ENCODE measurements at places on chromosomes 13 and 19.

DNA sequence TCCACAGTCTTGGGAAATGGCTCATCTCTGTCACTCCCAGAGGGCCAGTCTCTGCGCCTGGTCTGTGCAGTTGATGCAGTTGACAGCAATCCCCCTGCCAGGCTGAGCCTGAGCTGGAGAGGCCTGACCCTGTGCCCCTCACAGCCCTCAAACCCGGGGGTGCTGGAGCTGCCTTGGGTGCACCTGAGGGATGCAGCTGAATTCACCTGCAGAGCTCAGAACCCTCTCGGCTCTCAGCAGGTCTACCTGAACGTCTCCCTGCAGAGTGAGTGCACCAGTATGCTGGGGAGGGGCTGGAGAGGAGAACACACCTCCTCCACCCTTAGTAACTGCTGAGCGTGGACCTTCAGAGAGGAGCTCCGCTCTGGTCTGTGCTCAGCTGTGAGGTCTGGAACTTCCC is 2.3 kb downstream of the SIGLEC9 start:
- DNase-seq: no peak

GRCh38 chr19:3450796-3451411 is 29.4 kb downstream of the SMIM24 start:
- peak; percentile 86 for DNase-seq

DNA sequence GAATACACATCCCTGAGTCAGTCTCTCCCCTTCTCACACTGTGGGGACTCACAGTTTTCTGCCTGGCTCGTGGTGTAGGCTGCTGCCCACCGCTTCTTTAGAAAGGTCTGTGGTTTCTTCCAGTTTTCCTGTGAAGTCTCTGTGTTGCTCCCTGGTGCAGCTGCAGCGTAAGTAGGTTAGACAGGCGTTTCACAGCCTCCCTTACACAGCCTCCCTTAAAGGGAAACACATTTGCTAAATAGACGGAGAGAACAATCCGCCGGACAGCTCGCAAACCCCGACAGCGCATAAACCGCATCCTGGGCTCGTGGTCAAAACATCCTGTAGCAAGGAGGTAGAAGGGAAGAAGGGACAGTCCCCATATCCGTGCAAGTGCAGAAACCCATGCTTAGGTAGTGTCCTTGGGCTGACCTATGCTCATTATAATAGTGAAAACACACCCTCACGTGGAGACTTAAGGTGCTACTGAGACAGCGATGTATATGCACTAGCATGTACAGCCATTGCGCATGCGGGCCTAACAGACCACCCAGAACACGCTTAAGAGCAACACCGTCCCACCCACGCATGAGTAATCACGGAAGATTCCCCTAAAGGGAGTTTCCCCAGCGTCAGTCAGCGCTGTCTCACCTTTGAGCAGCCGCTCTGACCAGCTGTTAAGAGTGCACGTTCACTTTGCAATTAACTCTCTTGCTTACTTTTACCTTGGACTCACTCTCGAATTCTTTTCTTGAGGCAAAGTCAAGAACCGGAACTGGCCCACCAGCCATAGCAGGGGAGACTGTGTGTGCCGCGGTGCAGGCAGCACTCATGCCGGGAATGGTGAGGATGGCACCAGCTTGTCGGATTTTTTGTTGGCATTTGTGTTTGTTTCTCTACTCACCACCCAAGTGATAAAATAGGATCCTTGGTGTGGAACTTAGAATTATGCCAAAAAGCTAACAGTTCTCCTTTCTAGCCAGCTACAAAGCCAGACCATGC is 16.6 kb downstream of the SIGLEC8 start:
- no peak for DNase-seq

GRCh38 chr19:30169196-30169900 is 202.8 kb upstream of the ZNF536 start:
- DNase-seq: no peak

DNA sequence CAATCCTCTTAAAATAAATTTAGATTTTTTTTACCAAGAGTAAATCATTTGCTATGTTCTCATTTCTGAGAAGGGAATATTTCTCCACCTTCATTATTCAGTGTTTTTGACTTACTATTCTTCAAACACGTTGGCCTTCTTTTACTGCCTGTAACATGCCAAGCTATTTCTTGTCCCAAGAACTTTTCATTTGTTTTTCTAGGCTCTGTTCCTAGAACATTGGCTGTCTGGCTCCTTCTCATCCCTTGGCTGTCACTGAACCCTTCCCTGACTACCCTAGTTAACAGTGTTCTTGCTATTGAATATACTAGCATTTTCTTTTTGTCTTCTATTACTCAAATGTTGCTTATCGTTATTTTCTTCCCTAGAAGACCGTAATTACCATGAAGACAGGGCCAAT is 248.1 kb downstream of the ITGBL1 start:
- no peak for DNase-seq

- peak; percentile 98 for DNase-seq
Observed at GRCh38 chr13:110412132-110412914, 105.2 kb downstream of the COL4A2 start.

- no peak for DNase-seq
Observed at GRCh38 chr13:65453982-65454381, 1776.2 kb downstream of the PCDH9 start.

DNA sequence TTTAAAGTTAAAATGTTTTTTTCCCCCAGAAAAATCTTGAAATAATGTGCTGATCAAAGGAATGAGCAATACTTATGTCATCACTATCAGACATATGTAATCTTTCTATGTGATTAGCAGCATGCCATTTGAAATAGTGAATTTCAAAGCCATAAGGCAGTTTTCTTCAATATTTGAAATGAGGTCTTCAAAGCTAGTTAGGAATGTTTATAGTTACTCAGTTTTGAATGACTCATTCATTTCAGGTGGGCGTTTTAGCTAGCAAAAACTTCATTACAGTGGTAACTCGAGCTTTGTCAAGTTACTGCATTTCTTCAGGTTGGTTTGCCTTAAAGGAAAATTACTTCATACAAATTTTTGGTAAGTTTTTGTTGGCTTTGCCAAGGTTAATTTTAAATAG is 102.1 kb downstream of the ATP8A2 start:
- DNase-seq: no peak

- DNase-seq: no peak
Observed at GRCh38 chr19:38093154-38093553, 130.9 kb downstream of the DPF1 start.

DNA sequence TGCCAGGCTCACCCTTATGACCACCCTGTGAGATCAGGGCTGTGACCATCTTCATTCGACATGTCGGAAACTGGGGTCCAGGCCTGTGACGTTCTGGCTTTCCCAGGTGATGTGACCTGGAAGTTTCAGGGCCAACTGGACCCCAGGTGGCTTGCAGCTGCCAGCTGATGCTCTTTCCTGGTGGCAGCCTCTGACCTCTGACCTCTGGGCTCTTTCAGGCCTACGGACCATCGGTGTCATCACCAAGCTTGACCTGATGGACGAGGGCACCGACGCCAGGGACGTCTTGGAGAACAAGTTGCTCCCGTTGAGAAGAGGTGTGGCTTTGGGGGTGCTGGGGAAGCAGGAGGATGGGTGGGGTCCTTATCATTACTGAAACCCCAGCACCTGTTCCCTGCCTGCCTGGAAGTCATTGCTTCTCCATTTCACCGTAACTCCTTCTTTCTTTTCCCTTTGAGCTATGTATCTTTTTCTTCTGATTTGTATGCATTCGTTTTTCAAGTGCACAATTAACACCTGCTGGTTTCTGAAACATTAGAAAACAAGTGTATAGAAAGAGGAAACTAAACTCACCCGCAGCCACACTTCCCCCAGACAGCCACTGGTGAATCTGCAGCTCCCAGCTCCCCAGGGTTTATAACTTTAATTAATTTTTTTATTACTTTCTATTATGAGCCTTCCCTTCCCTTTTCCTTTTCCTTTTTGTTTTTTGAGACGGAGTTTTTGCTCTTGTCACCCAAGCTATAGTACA is 58.9 kb downstream of the TMED1 start:
- no peak for DNase-seq

DNA sequence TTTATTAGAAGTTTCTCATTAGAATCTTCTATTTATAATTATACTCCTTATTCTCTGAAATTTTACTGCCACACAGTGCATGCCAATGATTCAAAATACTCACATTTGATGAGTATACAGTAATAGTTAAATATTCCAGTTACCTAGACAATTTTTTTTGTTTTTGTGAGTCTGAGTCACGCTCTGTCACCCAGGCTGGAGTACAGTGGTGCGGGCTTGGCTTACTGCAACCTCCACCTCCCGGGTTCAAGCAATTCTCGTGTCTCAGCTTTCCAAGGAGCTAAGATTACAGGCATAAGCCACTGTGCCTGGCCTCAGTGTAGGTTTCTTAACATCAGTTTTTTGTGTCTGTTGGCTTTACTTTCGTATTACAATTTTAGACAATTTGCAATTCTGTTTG is 87.1 kb downstream of the ZNF486 start:
- DNase-seq: no peak

- no peak for DNase-seq
Observed at GRCh38 chr13:40207001-40207478, 459.4 kb downstream of the FOXO1 start.

GRCh38 chr13:74966814-74967424 is 515.0 kb downstream of the TBC1D4 start:
- DNase-seq: peak; percentile 46

DNA sequence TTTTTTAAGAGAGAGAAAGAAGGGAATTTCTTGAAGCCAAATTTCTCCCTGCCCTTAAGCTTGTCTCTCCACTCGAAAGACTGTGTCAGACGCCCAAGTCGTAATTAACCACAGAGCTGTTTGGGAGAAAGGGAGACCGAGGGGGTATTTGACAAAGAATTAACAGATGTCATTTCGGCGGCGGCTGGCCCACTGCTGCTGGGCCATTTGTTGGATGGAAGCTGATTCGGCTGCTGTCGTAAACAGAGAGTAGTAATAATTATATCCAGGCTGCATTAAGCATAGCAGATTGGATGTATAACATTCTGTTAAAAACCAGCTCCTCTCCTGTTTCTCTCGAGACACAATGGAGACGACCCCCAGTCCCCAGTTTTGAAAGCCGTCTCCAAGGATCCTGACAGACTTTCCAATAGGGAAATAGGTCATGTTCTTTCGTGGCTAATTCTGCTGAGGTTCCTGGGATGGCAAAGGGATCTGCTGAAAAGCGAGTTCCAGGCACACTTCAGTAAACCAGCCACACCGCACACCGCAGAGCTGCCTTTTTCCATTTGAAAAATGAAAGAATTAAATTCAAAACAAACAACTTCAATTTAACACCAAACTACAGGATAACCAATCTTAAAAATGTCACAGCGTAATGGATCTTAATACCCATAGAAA is 71.5 kb downstream of the KCTD15 start:
- DNase-seq: no peak

- no peak for DNase-seq
Observed at GRCh38 chr19:4568886-4569285, 9.4 kb upstream of the SEMA6B start.

- DNase-seq: no peak
Observed at GRCh38 chr19:15048885-15049541, at the start of gene CASP14. Gene CASP14 (plus strand): TSS chr19:15049480. CDS start chr19:15052252, 2,772 bp downstream.

DNA sequence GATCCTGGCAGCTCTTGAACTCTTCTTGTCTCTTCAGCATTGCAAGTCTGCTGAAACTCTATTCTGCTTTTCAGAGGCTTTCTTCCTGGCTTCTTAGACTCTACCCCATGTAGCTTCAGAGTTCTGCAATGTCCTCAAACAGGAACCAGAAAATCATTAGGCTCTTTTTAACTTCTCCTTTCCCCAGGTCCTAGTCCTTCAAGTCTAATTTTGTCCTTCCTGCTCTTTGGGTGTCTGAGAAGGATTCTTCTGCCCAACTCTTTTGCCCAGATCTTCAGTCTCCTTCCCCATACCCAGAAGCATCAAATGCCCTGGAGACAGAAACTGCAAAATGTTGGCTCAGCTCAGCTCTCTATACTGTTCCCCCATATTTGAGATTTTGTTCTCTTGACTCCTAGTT is 50.0 kb upstream of the CALM3 start:
- no peak for DNase-seq

GRCh38 chr19:1423436-1424191 is 14.6 kb upstream of the RPS15 start:
- no peak for DNase-seq

GRCh38 chr19:46849610-46850009 is 1.0 kb downstream of the AP2S1 start:
- no peak for DNase-seq

GRCh38 chr19:55435020-55435419 is 8.1 kb downstream of the SHISA7 start:
- no peak for DNase-seq

DNA sequence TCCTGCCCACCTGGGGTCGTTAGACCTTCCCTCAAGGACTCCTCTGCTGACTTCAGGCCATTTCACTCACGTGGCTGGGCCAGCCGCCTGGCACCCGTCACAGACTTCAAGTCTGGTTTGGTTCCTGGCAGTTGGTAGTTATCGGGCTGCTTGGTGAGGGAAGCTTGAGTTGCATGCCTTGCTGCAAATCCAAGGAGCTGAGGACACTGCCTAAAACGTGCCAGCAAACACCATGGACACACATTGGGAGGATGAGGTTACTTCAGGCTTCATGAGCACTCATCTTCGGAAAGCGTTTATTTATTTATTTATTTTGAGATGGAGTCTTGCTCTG is 2.6 kb downstream of the GPI start:
- DNase-seq: no peak

DNA sequence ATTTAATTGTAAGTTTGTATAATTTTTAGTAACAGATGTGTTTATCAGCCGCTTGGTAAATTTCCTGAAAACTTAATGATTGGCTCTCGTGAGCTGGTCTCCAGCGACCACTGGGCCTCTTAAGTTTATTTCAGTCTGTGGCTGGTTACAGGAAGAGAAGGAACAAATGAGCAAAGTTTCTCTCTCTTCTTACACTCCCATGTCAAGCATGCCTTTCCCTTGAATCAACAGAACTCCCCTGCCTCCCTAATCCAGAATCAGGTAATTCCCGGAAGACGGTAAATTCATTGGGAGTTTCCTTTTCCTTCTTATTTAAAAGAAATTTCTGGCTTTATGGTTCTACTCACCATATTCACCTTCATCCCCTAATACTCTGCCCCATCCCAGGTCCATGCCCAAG is 52.5 kb upstream of the POMP start:
- DNase-seq: no peak

DNA sequence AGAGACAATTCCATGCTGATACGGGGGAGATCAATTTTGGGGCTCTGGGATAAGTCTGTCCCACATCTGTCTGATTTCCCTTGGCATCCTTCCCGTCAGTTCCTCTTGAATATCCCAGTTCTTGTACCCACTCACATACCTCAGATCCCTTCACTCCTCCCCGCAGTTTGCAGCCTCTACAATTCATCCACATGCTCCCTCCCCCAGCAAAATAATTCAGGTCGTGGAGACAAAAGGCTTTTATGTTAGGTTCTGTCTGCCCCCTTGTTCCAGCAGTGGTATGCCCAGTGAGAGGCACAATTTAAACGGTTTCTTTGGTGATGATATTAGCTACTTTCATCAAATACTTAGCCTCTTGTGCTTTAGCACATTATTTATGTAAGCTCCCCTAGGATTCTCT is 9.6 kb downstream of the RPS16 start:
- no peak for DNase-seq

- DNase-seq: no peak
Observed at GRCh38 chr13:97938706-97939475, 14.6 kb upstream of the IPO5 start.
